ENCODE measurements at places on chromosomes 3 and 15.

GRCh38 chr3:146421819-146422759, 47.3 kb downstream of the PLSCR2 start:
- peak; percentile 2 for DNase-seq

- no peak for DNase-seq
Measured at GRCh38 chr15:47870956-47871625, 153.8 kb downstream of the SEMA6D start.

GRCh38 chr3:128936341-128936740, 56.9 kb downstream of the ACAD9 start:
- DNase-seq, result no peak

GRCh38 chr15:40379853-40380252, 2.7 kb upstream of the KNSTRN start:
- peak; percentile 82 for DNase-seq

- no peak for DNase-seq
Measured at GRCh38 chr3:41035456-41036022, 163.8 kb upstream of the CTNNB1 start.

GRCh38 chr3:185813691-185814215, 11.1 kb downstream of the IGF2BP2 start:
- DNase-seq, result no peak

DNA sequence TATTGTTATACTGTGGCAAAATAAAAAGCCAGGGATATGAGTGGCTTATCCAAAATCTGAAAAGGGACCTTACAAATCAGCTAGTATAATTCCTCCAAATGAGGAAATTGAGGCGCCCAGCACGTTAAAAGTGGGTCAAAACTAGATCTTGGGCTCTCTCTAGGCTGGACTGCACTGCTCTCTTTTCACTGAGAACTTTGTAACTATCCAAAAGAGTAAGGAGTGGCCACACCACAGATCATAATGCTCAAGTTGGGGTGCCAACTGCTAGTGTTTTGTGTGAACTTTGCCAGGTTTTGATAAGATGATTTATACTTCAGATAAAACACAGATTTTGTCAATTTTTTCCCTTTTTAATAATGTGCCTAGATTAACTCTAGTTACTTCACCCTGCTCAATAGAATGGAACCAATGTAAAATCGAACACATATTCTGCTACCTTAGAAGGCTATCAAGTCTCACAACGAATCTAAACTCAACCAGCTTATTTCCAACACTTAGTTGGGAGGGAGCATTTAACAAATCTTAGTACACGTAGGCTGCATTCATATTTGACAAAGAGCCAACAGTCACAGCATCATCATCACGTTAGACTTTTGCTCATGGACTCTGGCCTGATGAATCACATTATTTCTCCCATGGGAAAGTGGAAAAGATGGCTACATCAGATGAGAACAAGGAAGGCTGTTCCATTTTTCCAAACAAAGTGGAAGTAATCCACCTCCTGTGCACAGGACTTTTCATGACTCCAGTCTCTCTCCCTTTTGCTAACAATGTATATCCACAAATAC, 64.4 kb downstream of the ABI3BP start:
- DNase-seq, result no peak

DNA sequence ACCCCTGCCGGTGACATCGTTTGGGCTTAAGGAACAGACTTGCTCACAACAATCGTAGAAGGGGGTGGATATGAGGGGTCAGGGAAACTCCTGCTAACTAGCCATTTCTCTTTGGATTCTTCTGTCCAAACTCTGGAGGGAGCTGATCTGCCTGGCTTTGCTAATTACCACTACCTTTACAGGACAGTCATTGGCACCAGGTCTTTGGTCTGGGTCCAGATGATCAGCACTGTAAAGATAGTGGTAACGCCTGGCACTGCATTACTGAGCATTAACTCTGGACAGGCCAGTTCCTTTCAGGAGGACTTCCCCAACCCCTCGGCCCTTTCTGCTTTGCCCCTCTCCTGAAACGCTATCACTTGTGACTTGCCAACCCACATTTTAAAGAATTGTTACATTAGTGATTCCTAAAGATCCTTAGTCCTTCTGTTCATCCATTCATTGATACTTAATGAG, 788 bp downstream of the UQCC5 start:
- DNase-seq, result no peak

- DNase-seq, result no peak
Measured at GRCh38 chr3:79310016-79310415, 457.8 kb downstream of the ROBO1 start.

DNA sequence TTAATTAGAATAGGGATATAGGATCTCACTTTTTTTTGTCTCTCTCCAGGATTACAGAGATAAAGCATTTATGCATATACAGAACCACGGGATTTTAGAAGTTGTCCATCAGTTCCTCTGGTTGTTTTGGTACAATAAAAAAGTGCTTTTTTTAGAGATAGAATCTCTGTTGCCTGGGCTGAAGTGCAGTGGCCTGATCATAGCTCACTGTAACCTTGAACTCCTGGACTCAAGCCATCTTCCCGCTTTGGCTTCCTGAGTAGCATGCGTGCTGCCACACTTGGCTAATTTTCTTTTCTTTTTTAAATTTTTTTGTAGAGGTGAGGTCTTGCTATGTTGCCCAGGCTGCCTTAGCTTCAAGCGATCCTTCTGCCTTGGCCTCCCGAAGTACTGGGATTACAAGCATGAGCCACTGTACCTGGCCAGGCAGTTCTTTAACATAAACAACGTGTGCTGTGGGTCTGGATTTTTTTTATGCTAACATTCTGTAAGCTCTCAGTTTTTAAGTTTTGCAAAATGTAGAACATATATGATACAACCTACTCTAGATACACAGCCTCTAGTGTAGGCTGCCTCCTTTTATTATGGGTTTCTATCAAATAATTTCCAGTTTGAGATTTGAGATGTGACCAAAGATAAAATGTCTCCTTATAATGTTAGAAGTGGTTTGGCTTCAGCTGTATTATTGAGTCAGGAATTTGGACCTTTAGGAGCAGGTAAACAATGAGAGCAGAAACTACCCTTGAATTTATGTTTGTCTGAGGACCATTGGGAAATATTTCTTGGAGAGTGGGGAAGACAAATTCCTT, 57.4 kb upstream of the ULK4 start:
- no peak for DNase-seq

DNA sequence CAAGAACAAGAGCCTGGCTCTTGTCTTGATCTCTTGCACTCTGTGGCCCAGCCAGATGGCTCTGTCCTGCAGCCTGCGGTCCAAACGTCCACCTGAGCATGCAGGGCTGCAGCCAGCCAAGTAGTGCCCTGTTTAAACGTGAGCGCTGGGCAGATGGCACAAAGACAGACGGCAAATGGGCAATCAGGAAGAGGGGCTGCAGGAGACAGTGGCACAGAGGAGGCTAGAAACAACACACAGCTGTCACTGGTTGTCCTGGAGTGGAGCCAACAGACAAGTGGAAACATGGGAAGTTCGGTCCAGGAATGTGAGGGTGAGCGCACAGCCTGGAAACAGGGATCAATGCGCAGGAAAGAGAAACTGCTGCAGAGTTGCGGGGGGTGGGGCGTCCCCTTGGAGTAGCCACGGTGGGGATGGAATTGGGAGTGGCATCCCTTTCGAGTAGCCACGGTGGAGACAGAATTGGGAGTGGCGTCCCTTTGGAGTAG, 10.7 kb upstream of the ZXDC start:
- no peak for DNase-seq

GRCh38 chr3:21830541-21830940, 79.5 kb upstream of the ZNF385D start:
- DNase-seq, result no peak

GRCh38 chr3:38264779-38265178, 833 bp upstream of the SLC22A13 start:
- no peak for DNase-seq

DNA sequence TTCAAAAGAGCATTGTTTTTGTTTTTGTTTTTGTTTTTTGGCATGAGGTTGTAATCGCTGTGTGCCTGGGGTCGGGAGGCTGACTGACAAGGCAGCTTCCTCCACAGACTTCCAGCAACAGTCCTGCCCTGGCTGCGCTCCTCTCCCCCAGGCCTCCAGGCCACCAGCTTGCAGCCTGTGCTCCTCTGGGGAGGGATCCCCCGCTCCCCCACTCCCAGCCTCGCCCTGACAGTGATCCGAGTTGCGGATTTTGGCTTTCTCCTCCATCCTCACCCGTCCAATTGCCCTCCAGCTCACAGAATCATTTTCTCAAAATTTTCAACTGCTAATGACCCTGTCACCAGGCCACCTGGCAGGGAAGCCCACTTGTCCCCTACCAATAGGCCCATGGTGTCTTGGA, 36.5 kb upstream of the PCSK6 start:
- no peak for DNase-seq

DNA sequence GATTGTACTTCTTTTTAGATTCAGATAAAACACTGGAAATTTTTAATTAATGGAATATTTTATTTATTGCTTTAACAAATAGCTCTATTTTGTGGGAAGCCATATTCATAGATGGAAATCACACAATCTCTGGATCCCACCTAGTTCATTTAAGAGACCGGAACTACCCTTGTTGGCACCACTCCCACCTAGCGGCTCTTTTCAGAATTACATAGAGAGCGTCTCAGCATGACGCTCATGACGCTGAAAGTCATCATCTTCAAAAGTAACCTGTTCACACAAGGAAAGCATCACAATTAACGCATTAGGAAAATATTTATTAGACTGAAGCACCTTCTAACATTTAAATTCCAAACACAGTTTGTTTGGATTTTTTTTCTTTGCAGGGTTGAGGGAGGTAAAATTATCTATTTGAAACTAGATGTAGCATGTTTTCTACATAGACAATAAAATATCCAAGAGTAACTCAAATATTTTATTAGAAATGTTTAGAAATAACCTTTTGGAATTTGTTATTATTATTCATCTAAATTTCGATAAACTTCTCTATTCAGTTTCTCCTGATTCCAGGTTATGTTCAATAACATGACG, 214.9 kb upstream of the ARRDC4 start:
- no peak for DNase-seq

GRCh38 chr3:58630710-58631092, 35.9 kb downstream of the FAM3D start:
- no peak for DNase-seq

GRCh38 chr3:47664519-47664918, 85.9 kb upstream of the CSPG5 start:
- no peak for DNase-seq

DNA sequence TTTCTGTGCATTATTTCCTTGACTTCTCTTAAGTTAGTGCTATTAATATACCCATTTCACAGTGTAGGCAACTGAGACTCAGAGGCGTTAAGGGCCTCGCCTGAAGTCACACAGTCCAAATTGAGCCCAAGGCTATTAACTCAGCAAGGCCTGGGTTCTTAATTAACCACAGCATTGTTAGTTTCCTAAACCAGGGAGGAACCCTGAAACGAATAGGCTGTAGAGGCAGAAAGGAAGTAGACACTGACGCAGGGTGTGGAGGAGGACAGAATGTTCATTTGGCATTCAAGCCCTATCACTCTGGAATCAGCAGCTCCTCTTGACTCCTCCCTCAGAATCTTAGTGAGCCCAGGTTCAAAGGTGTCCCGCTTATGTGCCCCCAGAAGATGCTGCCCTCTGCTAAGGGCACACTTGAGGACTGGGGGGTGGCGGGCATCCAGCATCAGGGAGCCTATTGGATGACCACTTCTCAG, 13.9 kb downstream of the ARHGEF3 start:
- DNase-seq, result no peak

DNA sequence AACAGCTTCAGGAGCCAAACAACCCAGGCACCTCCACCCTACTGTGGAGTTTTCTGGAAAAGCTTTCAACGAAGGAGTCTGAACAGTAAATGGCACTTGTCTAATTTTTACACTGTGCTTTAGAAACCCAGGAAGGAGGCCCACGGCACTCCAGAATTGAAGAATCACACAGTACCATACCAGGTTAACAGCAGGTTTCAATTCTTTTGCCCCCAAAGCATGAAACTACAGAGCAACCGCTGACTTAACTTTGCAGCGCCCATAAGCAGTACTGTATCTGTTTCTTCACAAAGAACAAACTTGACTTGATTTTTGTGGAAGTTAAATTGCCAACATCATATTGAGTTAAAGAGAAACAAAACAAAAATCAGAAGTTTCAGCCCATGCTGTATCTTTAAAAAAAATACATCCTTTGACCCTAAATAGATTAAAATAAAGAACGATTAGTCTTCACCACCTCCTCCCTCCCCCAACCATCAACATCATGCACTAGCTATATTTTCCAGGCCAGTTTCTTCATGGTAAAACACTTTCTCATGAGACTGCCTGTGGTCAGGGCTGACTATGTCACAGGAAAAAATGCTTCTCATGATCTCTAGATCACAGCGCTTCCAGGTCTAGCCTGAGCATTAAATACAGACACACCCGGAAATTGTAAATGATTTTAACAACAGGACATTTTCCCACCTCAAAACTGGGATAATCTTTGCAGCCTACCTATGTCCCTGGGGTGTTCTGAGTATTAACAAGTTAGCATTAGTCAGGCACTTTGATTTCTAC, 456.3 kb downstream of the FOXP1 start:
- DNase-seq, result no peak

Data from epithelial cell of proximal tubule (primary cell).